ENCODE measurements at places on chromosomes 6 and 20.

DNA sequence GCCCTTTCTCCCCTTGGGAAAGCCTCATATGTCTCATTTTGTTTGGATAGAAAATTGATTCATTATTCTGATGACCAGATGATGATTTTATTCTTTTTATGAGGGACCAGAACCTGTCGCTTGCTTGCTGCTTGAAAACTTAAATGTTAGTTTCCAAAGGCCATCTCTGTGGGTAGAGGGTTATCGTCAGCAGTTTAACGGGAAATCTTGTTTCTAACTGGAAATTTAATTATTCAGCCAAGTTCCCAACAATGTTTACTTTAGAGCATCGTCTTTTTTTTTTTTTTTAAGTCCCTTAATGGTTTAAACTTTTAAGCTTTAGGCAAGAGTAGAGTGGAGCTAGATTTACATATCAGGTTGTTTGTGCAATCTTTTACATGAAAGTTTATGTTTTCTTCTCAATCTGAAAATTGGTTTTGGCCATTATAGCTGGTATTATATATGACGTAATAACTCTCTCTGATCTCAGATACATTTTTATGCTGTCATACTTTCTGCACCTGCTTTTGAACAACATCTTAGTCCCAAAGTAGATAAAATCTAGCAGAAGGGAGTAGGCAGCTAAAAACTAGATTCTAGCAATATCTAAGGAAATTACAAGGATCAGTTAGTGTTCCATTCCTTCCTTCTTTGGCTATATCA, 93.9 kb downstream of the FOXO3 start:
- DNase-seq, result no peak

- no peak for DNase-seq
Observed at GRCh38 chr6:15355683-15356099, 109.8 kb downstream of the JARID2 start.

DNA sequence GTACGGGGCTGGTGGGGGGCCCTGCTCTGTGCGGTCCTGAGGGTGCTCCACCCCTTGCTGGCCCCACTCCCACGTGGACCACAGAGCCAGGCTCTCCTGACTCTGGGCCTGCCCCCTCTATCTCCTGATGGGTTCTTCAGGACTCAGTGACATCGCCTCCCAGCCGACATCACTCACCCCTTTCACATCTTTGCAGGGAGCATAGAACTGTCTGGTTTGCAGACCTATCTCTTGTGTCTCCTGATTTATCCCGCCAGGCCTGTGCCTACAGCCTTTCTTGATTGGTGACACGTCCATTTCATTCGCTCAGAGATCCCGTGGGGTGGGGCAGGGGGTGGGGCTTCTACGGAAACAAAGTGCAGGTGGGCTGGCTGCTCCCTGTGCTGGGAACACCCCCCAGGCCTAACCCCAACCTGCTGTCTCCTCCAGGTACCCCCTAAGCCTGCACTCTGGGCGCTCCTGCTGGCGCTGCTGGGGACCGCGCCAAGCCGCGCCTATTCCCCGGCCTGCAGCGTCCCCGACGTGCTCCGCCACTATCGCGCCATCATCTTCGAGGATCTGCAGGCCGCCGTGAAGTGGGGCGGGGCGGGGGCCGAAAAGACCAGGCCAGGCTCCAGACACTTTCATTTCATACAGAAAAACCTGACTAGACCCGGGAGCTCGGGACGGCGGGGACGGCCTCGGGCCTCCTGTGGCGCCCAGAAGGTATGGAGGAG, 1.7 kb downstream of the C20orf204 start:
- DNase-seq, result no peak

DNA sequence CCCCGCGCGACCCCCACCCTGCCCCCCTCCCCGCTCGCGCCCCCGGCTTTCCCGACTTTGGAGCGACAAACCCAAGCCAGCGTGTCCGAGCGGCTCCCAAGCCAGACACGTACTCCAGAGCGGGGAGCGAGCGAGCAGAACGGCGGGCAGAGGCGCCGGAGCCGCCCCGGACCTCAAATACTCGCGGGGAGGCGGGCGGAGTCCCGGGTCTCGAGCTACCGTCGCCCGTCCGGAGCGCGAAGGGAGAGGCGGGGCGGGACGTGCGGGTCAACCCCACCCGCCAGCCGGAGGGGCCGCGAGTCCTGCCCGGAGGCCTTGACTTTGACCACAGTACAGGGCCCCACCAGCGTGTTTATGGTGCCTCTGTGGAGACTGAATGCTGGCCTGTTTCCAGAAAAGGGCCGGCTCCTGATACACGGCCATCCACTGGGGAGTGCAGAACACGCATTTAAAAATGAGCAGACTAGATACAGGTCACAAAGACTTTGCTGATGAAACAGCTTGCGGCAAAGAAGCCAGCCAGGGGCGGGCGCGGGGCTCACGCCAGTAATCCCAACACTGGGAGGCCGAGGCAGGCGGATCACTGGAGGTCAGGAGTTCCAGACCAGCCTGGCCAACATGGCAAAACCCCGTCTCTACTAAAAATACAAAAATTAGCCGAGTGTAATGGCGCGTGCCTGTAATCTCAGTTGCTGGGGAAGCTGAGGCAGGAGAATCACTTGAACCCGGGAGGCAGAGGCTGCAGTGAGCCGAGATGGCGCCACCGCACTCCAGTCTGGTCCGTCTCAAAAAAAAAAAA, at the start of gene SERPINB6:
TSS of gene SERPINB6 (minus strand) at position 148 of the 799 bp plus-strand sequence. CDS start 12,235 bp downstream, outside the sequence.
- DNase-seq, result no peak

GRCh38 chr20:57657535-57658446, 37.6 kb upstream of the ZBP1 start:
- no peak for DNase-seq

GRCh38 chr6:306641-307061, 14.4 kb downstream of the DUSP22 start:
- no peak for DNase-seq

GRCh38 chr6:165231581-165232561, 77.5 kb downstream of the C6orf118 start:
- DNase-seq, result no peak

GRCh38 chr6:57222743-57223077, 603 bp upstream of the RAB23 start:
- no peak for DNase-seq
